Liver (tissue), 10 donors: ENCODE measurements at places on chromosomes 7 and 10. TPM values are rescaled to one million over a fixed set of nuclear protein-coding genes. Genes with fewer than 3 reads are reported as not detected.
A peak's percentile ranks its signal among the peaks of the same experiment; 100 is the strongest.

The CPA1 gene
- 0.42 TPM for total RNA-seq

The GPR37 gene
- total RNA-seq: 0.33 TPM

DNA sequence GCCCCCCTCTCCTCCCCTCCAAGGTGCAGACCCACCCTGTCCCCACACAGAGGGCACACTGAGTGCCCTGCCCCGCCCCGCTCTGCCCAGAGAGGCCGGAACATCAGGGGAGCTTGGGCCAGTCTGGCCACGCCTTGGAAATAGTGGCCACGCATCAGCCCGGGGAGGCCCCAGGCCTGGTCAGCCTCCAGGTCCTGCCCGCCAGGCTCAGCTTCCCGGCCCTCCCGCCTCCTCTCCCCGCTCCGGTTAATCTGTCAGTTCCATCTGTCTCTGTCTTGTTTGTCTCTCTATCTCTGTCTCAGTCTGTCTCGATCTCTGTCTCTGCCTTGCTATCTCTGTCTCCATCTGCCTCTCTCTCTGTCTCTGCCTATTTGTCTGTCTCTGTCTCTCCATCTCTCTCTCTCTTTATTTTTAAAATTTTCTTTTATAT, 28.9 kb upstream of the TNRC18 start:
- H3K27ac ChIP-seq: no peak overlapping the region
- no peaks in the 10 kb centered on the region for H3K27me3 ChIP-seq
- H3K4me3 ChIP-seq: no peak overlapping the region
- no peak for DNase-seq
- H3K36me3 ChIP-seq: no peaks in the 10 kb centered on the region

GRCh38 chr7:140512317-140513000, 33.2 kb upstream of the MKRN1 start:
- no peak overlapping the region for H3K27ac ChIP-seq
- peak; percentile 89 for DNase-seq
- H3K4me3 ChIP-seq: no peak overlapping the region
- no peaks in the 10 kb centered on the region for H3K4me1 ChIP-seq

DNA sequence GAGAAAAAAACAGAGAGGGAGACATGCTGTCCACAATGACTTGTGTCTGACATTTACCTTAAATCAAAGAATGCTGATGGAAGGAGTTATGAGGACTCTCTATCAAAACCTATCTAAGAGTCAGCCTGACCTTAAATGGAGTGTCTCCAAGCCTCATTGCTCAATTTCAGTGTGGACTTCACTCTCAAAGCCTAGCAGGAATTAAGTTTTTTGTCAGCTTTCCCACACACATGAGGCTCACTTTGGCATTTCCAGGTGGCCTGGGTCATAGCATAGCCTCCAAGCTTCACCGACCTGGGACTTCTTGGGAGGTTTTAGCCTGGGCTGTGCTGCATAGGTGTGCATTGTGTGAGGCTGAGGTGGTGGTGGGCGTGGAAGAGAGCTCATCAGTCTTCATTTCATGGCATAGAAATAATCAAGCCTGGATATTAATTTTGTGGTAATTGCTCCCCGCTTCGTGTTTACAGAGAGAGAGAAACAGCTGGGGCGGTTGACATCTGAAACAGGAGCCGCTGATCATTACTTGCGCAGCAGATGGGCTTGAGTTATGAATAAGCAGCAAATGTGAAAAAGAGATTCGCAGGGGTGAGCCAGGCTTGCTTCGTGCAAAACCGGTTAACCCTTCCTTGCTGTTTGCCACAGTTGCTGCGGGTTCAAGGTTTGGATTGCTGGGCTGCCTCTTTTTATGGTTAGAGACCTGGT, 647.8 kb downstream of the INHBA start:
- no peak overlapping the region for H3K27ac ChIP-seq
- no peak for DNase-seq
- no peaks in the 10 kb centered on the region for H3K27me3 ChIP-seq
- H3K4me1 ChIP-seq: peaks cover 6% of the 10 kb centered on the region
- H3K36me3 ChIP-seq: no peaks in the 10 kb centered on the region
- H3K4me3 ChIP-seq: no peak overlapping the region

- H3K27ac ChIP-seq: no peak overlapping the region
- DNase-seq: no peak
- no peaks in the 10 kb centered on the region for H3K4me1 ChIP-seq
- H3K27me3 ChIP-seq: no peaks in the 10 kb centered on the region
- H3K4me3 ChIP-seq: no peak overlapping the region
These were observed 456.2 kb downstream of the REEP3 start for GRCh38 chr10:63977329-63977923.

DNA sequence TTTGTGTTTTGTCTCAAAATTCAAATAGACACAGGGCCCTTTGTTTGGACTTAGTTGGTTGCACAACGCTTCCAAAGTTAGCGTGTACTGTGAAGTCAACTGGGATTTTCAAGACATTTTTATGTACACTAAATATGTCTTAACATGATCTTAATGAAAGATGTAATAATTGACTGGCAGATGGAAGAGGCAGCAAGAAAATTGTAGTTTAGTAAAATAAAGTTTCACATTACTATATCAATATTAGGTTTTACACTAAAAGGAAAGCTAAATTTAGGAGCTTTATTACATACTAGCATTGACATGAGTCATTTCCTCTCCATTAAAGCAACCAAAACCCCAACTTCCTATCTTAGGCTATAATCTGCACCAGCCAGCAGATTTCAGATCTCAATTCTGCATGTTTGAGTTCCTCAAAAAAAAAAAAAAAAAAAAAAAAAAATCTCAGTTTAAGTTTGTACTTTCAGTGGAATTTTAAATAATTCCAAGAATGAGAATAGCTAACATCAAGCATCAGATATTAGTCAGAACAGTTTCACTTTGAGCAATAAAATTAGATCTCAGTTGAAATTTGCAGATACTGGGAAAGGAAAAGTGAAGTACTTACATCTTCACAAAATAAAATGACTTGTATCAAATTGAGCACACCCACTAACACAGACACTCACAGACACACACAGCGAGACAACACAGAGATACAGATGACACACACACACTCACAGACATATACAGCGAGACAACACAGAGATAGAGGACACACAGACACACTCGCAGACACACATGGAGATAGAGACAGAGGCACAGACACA, 346.6 kb upstream of the KLF6 start:
- H3K4me1 ChIP-seq: no peaks in the 10 kb centered on the region
- no peak for DNase-seq
- H3K36me3 ChIP-seq: no peaks in the 10 kb centered on the region
- H3K27ac ChIP-seq: peak overlapping the region; percentile 62
- no peaks in the 10 kb centered on the region for H3K27me3 ChIP-seq
- no peak overlapping the region for H3K4me3 ChIP-seq

DNA sequence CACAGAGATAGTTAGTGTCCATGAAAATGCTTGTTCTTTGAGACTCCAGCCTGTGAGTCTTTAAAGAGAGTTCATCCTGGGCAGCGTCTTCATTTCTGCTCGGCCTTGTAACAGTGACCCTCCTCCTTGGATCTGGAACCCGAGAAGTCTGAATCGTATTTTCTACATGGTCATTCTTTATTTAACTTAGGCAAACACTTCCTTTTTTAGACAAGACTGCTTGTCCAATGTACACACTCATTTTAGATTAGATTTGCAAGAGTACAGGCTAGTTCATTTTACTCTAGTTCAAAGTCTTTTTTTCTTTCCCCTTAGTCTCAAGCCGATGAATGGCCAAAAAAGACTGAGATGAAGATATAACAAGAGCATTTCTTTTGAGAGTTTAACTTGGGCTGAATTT, 133.5 kb downstream of the CHN2 start:
- H3K27me3 ChIP-seq: no peaks in the 10 kb centered on the region
- no peak overlapping the region for H3K27ac ChIP-seq
- no peaks in the 10 kb centered on the region for H3K4me1 ChIP-seq
- DNase-seq: no peak
- no peaks in the 10 kb centered on the region for H3K36me3 ChIP-seq
